AG09319 (cell line): ENCODE measurements at places on chromosomes 3 and 15.

- DNase-seq: no peak
These were observed 152.4 kb upstream of the MRPL3 start for GRCh38 chr3:131655070-131655690.

DNA sequence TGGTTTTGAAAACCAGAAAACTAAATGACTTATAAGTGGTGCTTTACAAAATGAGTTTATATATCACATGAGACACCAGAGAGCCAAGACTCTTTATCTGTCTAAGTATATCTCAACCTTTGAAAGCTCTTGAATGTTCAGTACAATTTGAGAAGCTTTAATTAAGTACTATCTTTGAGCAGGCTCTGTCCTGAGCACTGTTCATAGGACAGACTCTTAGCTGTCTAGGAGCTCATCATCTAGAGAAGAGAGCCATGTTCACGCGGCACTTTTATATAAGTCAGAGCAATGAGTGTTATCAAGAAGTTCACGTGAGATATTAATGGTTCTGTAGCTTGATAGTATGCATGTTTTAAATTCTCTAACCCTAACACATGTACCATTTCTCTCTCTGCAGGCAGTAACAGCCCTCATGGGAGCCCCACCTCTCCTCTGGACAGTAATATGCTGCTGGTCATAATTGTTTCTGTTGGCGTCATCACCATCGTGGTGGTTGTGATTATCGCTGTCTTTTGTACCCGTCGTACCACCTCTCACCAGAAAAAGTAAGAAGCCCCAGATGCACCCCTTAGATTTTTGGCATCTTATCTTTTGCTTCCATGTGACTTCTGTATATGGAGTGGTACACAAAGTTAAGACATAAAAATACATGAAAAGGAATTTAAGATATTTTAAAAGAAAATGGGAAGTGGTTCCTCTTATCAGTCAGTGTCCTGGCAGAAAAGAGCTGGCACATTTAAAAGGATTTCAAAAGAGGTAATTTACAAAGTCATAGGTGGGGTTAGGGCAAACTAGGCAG lies 86.0 kb downstream of the HCN4 start:
- DNase-seq: no peak

- no peak for DNase-seq
These were observed 81.8 kb upstream of the UBE2E1 start for GRCh38 chr3:23723930-23724329.

GRCh38 chr3:15693355-15693754 lies 91.8 kb downstream of the BTD start:
- no peak for DNase-seq

DNA sequence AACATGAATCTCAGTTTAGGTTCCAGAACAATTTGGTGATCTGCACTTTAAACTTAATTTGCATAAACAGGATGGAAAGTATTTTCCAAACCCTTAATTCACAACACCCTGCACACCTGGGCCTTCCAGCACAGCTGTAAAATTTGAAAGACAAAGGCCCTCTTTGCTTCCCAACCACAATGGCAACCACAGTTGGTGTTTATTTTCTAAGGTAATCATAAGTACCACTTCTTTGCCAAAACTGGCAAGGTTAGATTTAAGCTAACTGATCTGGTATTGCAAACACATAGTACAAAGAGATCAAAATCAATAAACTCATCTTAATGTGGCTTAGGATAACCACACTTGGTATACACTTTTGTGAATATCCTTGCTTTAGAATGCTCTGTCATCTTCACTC lies 4.1 kb downstream of the LRIG1 start:
- no peak for DNase-seq

DNA sequence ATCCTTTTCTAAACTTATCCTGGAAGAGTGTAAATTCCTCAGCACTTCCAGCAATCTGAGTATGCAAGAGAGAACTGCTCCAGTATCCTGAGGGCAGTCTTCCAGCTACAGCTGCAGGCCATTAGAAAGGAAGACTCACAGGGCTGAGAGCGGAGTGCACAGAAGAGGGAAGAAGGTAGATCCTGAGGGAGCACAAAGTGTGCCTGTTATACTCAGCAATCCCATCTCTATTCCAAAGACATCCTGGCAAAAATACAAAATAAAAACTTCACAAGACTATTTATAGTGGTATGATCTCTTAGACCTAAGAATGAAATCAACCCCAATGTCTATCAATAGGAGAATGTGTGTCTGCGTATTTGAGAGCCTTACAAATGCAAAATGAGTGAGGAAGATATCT lies 292.0 kb downstream of the ZIC1 start:
- DNase-seq: no peak

GRCh38 chr15:75895731-75896130 lies 7.9 kb upstream of the FBXO22 start:
- DNase-seq: no peak

DNA sequence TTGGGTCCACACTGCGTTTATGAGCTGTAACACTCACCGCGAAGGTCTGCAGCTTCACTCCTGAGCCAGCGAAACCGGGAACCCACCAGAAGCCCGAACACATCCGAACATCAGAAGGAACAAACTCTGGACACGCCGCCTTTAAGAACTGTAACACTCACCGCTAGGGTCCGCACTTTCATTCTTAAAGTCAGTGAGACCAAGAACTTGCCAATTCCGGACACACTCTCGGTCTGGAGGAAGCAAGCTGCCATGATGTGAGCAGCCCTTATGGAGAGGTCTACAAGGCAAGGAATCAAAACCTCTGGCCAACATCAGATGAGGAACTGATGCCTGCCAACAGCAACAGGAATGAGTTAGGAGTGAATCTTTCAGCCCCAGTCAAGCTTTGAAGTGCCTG lies 62.9 kb downstream of the SLC28A2 start:
- DNase-seq: no peak

GRCh38 chr15:39323706-39324105 lies 257.2 kb upstream of the THBS1 start:
- DNase-seq: no peak

- no peak for DNase-seq
These were observed 21.7 kb upstream of the ABHD10 start for GRCh38 chr3:111956995-111957734.

GRCh38 chr3:149095487-149095886 lies 9.2 kb upstream of the HLTF start:
- DNase-seq: no peak

GRCh38 chr15:48914717-48915116 lies 36.8 kb downstream of the EID1 start:
- DNase-seq: no peak

DNA sequence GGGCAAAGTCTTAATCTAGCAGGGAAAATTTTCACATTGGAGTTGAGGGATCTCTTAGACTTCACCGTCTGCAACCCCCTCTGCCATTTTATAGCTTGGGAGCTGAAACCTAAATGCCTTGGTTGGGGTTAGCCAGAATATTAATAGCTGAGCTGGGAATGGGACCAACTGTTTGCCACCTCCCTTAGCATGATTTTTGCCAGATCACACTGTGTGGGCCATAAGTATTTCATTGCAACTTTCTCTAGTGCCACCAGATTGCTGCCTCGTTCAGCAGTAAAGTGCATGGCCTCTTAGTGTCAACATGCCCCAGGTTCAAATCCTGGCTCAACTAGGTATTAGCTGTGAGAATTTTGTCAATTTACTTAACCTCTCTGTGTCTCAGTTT lies 55.9 kb upstream of the ABHD17C start:
- no peak for DNase-seq

DNA sequence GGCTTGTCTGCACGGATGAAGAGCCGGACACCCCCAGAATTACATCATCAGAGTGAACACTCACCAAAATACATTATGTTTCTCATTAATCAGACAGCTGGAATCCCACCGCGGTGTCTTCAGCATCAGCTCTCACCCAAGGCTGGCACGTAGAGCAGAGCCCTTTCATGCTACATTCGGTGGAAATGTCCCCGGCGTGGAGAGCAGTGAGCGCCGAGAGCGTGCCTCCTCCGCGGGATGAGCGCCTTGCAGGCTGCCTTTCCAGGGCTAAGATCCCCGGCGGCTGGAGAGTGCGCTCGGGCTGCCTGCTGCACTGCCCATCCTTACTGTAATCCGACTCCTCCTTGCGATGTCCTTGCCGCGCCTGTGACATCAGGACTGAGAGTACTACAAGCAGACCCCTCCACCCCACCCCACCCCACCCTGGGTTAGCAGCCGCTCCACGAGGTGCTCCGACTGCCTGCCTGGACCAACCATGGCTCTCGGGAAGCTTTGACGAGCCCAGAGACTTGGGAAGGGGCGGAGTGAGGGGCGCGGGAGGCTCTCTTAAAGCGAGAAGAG lies at the start of gene ZNF385D:
TSS of gene ZNF385D (minus strand) at position 380 of the 561 bp plus-strand sequence. CDS start at position 86, 294 bp downstream.
- DNase-seq: no peak

DNA sequence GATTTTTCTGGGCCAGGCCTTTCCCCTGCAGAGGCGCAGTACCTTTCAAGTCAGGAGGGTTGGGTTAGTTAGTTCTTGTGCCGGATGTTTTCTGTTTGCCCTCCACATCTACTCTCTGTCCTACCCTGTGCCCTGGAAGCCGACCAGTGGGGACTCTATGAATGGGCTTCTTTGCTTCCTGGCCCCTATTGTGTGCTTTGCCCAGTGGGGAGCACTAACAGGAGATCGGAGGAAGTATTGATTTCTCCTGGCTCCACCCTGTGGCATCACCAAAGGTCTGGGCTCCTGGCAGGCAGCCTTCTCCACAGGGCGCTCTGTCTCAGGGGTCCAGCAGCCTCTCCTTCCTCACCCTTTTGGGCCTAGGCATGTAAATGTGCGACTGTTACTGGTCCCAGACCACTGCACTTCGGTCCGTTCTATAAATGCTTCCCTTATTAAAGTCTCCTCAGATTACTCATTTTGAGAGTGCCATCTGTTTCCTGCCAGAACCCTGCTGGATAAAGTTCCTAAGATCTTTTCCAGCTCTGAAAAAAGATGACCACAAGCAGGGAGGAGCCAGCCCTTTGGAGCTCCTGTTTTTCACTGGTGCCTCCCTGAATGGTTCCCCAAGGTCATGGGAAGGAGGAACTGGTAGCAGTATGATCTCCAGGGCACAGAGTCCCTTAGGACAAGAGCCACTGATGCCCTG lies 44.5 kb downstream of the CTDSPL start:
- DNase-seq: no peak

DNA sequence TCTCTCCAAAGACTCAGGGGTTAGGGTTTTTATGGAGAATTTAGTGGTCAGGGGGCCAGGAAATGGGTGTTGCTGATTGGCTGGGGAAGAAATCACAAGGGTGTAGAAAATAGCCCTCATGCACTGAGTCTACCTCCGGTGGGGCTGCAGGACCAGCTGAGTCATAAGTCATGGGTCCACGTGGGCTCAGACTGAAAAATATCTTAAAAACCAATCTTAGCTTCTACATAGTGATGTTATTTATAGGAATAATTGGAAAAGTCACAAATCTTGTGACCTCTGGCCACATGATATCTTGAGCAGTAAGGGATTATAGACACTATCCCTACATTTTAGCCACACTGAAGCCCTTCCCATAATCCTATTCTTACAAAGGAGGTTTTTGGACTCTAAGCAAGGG lies 224.0 kb downstream of the DPH6 start:
- no peak for DNase-seq

DNA sequence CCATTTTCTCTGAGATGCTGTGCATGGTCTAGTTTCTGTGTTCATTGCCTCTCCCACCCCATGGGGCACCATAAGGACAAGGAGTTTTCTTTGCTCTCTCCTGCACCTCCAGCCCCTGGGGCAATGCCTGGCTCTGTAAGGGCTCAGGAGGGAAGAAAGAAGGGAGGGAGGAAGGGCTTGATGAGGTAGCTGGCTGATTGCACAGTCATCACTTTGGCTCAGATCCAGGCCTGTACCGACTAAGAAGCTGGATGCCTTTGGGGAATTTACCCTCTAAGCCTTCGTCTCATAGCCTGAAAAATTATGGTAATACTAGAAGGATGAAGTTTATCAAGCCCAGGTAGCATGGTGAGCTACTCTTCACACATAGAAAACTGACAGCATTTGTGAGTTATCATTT lies 382.9 kb downstream of the GABRG3 start:
- DNase-seq: no peak

DNA sequence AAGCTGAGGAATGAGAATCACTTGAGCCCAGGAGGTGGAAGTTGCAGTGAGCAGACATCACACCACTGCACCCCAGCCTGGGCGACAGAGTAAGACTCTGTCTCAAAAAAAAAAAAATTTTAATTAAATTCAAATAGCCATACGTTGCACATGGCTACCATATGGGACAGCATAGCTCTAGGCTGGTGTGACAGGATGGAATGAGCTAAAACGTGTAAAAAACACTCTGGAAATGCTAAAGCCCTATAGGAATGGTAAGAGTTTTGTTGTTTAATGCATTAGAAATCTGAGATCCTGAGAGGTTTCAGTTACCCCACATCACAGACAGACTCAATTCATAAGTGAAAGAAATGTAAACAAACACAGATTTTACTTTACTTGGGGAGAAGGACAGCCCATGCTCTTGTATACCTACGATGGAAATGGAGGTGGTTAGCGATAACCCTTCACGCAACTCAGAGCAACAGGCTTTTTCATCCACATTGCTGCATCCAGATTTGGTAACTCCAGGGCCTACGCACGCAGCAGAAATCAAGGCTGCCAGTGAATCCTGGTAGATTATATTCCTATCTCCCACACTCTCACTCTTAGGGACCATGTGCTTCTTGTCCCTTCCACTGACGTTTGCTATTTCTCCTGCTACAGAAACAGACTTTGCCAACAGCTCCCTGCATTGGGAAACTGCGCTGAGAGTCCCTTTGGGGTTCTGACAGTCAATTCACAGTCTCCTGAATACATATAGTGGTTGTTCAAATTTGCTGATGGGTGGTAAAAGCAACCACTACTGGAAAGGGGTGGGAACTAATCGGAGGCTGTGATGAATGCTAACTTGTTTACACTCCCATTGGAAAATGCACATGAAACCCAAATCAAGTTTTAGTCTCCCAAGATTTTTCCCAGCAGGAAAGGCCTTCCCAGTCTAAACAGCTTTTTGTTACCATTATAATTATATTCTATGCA lies 3.1 kb downstream of the SH3BP5 start:
- no peak for DNase-seq

DNA sequence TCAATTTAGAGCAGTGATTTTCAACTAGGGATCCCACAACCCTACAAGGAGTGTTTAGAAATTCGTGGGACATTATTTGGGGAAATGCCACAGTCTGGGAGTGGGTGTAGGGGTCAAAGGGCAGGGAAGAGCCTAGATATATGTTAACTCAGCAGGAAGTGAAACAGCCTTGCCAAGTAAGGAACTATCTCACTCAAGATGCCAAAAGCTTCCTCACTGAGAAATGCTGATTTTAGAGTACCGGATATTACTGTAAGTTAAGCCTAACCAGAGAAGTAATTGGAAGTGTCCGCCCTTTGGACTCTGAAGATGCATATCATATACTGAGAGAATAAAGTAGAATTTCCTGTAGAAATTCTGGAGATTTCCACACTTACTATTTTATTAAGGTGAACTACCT lies 158.6 kb downstream of the BBX start:
- DNase-seq: no peak
